MCF 10A (cell line): ENCODE measurements at places on chromosomes 2 and 18.
A peak's percentile ranks its signal among the peaks of the same experiment; 100 is the strongest.

- peak; percentile 70 for DNase-seq
Measured at GRCh38 chr18:26317398-26317797, 91.2 kb downstream of the TAF4B start.

- peak; percentile 81 for DNase-seq
Measured at GRCh38 chr2:227106845-227107759, 56.9 kb downstream of the COL4A4 start.

- no peak for DNase-seq
Measured at GRCh38 chr2:31337197-31337596, 77.3 kb downstream of the XDH start.

DNA sequence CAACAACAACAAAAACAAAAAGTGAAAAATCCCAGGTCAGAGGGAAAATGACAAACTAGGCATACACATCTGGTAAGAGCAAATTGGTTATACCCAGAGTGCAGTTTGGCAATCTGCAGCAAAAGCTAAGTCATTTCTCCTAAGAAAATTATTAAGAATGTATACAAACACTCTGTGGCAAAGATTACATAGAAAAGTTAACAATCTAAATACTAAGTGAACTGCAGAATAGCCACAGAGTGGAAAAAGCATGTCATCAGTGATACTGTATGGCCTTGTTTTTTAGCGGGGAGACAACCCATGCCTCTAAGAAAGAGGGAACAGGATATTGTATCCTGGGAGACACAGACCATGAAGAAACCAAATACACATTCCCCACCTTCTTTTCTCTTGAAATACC is 136.0 kb upstream of the ITGB6 start:
- DNase-seq = no peak

DNA sequence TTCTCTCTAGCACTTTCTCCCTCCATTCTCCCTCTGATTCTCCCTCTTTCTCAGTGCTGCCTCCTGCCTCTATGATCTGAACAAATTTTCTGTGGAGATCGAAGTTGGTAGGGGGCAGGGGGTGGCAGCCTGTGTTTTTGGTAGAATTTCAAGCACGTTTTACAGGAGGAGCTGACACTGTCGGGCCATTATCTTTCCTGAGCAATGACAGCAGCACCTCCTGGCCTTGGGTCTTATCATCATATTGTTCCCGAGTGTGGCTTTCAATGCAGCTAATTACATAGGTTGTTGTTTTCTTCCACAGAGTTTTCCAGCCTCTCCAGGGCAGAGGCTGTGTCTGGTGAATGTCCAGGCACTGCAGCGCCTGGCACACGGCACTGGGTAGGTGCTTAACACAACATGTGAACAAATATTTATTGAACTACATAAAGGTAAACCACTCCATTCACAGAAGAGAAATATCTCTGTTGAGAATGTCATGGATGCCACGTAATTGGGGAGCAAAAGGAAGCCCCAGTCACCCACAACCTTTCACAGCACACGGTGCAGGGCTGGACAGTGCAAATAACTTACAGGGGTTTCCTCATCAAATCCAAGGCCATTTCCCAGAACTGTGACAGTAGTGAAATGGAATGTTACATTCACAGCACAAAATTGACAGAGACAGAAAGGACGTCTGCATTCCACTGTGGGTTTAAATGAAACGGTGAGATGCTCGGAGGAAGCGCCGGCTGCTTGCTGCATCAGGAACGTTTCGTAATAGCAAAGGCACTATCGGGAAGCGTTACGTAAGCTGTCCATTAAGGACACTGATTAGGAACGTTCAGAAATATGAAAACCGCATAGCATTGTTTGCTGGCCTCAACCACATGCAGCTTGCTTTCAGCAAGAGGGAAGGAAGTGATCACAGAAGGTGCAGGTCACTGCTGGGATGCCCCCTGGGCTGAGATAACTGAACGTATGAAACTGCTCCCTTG is 6.5 kb upstream of the KCNG2 start:
- DNase-seq = peak; percentile 94

DNA sequence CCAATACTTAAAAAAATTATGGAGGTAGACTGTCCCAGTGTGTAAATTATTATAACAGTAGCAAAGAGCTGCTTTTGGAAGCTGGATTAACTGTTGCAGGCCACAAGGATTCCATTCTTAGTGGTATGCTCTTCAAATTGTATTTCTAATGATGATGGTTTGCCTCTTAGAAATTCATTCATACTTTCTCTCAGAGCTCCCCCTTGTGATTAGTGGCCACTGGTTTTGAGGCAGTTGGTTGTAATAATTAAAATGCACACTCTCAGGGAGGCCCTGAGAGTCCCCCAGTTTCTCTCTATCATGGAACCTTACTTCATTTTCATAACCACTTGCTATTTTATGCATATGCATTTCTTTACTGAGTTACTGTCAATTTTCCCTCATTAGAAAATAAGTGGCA is 122.5 kb downstream of the PLA2R1 start:
- peak; percentile 32 for DNase-seq

- no peak for DNase-seq
Measured at GRCh38 chr2:230938098-230938497, 13.1 kb upstream of the GPR55 start.

- no peak for DNase-seq
Measured at GRCh38 chr18:23943903-23944624, 70.5 kb upstream of the TTC39C start.

DNA sequence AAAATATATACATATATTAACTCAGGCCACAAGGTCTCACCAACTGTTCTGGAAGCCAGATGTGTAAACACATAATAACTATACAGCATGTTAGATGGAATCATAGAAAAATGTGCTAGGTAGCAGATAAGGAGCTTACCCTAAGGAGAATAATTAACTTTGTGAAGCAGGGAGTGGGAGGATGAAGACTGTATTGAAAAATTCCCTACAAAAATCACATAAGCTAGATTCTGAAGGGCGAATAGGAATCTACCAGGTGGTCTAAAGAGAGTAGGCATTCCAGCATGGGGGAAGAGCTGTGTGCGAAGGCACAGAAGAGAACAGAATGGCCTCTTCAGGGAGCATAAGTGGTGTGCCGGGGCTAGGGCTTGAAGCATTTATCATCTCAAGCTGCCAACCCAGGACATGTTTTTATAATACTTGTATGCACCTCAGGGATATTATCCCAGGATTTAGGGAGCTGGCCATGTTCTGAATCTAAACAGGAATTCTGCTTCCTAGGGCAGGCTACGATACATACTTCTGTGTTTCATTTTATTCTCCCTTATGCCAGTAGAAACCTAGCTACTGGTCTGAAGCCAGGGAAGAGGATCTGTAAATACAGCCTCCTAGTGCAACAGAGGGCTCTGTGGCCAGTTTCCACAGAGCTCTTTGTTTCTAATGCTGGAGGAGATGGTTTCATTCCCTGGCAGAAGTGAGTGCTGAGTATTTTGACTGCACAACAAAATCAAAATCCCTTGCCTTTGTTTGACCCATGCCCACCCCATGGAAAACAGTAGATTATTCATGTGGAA is 56.7 kb downstream of the NEMP2 start:
- no peak for DNase-seq

- DNase-seq = no peak
Measured at GRCh38 chr18:58609536-58609993, 19.3 kb downstream of the ALPK2 start.
